GM12865 (cell line): ENCODE measurements at places on chromosomes 2 and 18.
A peak's percentile ranks its signal among the peaks of the same experiment; 100 is the strongest.

- no peak for DNase-seq
Measured at GRCh38 chr2:106816974-106817373, 69.0 kb downstream of the ST6GAL2 start.

DNA sequence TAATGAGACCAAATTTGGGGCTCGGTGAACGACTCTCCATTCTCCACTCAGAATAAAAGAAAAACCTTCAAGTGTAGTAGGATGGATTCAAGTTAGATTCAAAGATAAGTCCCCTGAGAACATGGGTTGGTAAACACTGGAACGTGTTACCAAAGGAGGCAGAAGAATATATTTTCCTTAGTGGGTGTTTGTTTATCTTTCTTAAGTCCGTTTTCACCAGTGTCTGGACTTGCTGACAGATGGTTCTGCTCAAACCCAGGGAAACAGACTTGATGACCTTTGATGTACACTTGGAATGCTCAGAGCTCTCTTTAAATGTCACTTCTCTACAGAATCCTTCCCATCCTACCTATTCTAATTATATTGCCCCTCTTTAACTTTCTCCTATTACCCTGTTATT, 310.3 kb upstream of the ZNF521 start:
- DNase-seq: no peak

DNA sequence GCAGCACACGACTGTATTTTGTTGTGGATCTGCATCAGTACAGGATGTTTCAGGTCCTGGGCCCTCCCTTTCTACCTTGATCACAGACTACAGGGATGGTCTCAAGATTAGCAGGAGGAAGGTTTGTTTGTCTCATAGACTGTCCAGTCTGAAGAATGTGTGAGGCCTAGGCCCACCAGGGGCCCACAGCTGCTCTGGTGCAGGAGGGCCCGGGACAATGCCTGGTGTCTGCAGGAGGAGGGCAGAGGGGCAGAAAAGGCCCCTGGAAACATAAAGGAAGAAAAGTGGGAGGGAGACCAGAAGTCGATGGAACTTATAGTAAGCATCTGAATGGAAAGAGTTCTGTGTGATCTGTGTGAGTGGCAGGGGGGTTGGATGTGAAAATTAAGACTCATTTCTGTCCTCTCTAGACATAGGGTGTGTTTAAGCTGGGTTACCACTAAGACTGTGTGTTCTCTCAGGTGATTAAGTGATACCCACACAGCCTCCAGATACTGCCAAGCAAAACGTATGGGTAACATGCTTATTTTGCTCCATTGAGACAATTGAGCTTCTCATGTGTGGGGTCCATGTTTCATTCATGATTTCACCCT, 33.4 kb upstream of the LPIN2 start:
- DNase-seq: peak; percentile 44

GRCh38 chr2:106296182-106296815, 102.2 kb upstream of the UXS1 start:
- no peak for DNase-seq

DNA sequence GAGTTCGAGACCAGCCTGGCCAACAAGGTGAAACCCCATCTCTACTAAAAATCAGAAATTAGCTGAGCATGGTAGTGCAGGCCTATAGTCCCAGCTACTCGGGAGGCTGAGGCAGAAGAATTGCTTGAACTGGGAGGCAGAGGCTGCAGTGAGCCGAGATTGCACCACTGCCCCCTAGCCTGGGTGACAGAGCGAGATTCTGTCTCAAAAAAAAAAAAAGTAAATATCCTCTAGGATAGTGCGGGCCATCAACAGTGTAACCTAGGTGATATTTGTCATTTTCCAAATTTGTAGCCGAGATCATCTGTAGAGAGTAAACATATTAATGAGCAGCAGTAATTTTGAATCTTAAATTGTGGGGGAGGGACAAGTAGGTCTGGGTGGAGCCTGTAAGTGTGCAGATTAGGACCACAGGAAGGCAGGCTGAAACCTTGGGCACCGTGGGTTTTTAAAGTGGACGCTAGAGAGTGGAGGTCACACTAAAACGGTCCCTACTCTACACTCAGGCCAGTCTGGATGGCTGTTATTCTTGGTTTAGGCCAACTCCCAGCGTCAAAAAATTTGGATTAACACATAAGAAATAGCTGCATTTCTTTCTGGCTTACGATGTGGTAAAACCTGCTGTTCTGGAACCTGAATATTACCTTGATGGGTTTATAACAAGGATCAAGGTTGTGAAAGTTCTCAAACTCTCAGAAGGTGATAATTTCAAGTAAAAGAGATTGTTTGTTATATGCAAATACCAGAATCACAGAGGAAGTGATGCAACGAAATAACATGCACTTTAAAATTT, 22.7 kb upstream of the TET3 start:
- DNase-seq: no peak

DNA sequence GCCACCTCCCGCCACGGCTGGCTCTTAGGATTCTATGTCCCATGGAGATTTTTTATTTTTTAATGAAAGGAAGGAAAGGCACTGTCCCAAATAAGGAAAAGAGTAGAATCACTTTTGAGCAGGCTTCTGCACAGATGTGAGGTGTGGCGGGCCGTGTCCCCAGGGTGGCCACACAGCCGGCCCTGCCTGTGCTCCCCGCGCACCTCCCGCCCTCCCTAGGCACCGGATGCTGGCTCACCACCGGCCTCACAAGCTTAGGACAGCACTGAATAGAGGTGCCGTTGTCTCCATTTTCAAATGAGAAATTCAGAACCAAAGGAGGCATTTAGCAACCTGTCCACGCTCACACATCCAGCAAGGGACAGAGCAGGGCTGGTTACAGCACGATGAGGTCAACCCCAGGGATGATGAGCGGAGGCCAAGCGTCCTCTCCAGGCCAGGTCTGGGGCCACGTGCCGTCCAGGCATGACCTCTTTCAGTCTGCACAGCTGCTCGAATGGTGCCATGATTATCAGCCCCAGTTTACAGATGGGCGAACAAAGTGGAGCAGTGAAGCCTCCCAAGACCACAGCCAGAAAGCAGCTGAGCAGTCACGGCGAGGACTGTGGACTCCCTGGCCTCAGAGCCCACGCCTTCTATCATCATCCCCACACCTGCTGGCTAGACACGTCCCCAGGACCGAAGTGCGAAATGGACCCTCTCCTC, 20.7 kb upstream of the TEX51 start:
- DNase-seq: no peak

DNA sequence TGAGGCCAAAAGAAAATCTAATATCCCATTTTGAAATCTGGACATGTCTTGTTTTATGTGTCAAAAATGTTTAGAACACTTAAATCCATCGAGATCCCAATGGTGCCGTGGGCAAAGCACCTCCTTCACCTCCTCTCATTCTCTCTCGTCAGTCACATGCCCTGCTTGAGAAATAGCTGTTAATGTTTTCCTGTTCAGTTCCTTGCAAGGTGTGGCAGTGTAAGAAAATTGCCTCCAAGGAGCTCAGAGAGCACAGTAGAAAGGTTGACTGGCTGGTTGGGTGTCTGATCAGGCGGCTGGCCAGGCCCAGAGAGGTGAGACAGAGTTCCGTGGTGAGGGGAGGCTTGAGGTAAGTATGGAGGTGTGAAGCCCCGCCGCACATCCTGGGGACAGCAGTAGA, 210.2 kb downstream of the TSN start:
- DNase-seq: no peak

GRCh38 chr18:77857678-77858655, 608.3 kb downstream of the GALR1 start:
- DNase-seq: no peak

DNA sequence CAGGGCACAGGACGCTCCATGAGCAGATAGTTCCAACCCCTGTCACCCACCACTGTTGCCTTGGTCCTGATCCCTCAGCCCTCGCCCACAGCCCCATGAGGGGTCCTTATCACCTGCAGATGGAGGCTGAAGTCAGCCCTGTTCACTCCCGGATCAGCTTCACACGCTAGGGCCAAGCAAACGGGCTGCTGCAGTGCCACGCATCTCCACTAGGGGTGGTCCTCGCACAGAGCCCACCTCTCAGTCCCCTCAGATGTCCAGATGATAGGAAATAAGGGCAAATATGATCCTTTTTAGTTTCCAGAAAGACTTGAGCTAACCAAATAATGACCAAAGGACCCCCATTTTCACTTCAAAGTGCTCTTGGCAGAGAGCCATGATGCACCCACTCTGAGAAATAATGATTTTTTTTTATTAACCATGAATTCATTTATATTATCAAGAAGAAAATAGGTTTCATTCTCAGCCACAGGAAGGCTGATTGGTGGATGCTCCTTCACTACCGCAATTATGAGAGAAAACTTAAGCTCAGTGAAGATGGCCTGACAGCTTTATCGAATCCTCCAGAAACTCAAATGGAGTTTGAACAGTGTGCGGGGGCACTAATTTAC, 71.9 kb upstream of the KLHL29 start:
- DNase-seq: peak; percentile 66

GRCh38 chr2:10004836-10005235, 38.5 kb upstream of the KLF11 start:
- no peak for DNase-seq

GRCh38 chr2:60581433-60582282, 28.2 kb upstream of the BCL11A start:
- DNase-seq: peak; percentile 68

- no peak for DNase-seq
Measured at GRCh38 chr18:23049698-23050373, 85.4 kb upstream of the CABLES1 start.

GRCh38 chr2:98769784-98770183, 38.9 kb upstream of the MGAT4A start:
- DNase-seq: no peak

- DNase-seq: no peak
Measured at GRCh38 chr18:62384068-62384467, 59.0 kb downstream of the TNFRSF11A start.

DNA sequence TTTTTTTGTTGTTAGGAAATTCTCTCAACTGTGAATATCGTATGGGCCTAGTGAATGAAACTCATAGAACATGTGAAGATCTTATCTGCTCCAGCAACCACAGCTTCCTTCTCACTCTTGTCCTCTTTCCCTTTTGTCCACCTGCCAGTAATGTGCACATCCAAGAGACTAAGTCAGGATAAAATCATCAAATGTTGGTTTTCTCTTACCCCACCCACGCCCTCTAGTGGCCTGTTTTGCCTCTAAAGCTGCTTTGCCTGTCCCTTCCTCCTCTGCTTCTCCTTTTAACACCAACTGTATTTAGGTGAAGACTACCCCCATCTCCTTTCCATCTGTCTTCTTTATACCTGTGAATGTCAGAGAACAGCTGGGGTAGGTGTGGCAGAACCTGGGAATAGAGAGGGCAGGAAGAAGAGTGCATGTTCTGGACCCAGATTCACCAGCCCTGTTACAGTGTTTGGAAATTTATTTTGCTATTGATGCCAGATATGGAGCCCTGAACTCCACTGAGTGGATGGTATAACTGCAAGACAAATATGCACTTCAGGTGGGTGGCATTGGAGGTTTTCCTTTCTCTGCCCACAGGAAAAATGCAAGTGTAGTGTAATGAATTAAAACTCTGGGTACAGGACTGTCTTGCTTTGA, 8.4 kb upstream of the MGAT5 start:
- peak; percentile 80 for DNase-seq

DNA sequence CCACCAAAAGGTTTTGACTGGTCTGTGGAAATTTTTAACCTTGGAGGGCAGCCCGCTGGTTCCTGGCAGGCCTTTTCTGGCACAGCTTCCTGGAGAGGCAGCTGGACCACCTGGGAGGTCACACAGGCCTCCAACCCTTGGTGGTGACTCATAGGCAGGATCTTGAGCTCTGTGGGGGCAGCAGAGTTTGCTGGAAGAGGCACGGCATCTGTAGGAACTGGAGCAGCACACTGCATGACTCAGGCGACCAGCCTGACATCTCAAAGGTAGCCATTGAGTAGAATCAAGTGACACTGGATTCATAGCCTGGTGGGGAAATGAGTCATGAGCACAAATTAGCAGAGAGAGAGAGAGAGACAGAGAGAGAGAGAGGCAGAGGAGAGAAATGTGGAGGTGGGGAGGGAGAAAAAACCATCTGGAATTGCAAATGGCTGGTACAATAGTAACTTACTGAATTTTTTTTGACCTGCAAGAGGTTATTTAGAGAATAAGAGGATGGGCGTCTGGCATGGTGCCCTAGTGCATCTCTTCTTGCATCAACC, 57.4 kb downstream of the TRPM8 start:
- no peak for DNase-seq
